ENCODE measurements at places on chromosomes 6 and 20. TPM values are rescaled to one million over a fixed set of nuclear protein-coding genes. Genes with fewer than 3 reads are reported as not detected.

Gene NKX2-4
- total RNA-seq = 5.5 TPM

Gene TUBB2B
- 10.9 TPM for total RNA-seq

Gene CRISP3
- not detected for total RNA-seq

Gene RIPOR2
- 0.53 TPM for total RNA-seq

Gene FAM83D
- 51.1 TPM for total RNA-seq

Gene TAF8
- total RNA-seq = 31.9 TPM

Gene XKR7
- total RNA-seq = not detected

Gene PDE10A
- 66.4 TPM for total RNA-seq

Gene GJA10
- total RNA-seq = not detected

Gene EDEM2
- 25.8 TPM for total RNA-seq

Gene SLC35B3
- 5.0 TPM for total RNA-seq

Gene HLA-DRB1
- total RNA-seq = 68.2 TPM

Gene CARMIL1
- total RNA-seq = 6.4 TPM

Gene HDDC2
- 88.6 TPM for total RNA-seq

Gene TNNC2
- total RNA-seq = 1.7 TPM

Gene PSORS1C1
- 1.1 TPM for total RNA-seq

Gene CCN2
- total RNA-seq = 43.2 TPM

Gene NRN1
- total RNA-seq = 4.0 TPM

Gene ZSCAN9
- 7.4 TPM for total RNA-seq

Gene BPI
- total RNA-seq = not detected

Gene UBE2J1
- 20.6 TPM for total RNA-seq

Gene OR2H1
- not detected for total RNA-seq

Gene GGTLC1
- not detected for total RNA-seq

Gene EEF1A2
- 49.6 TPM for total RNA-seq

Gene GFOD1
- 3.4 TPM for total RNA-seq

Gene SLC22A7
- not detected for total RNA-seq

Gene BIRC7
- 0.08 TPM for total RNA-seq

Gene PRL
- not detected for total RNA-seq

Gene ZFP57
- not detected for total RNA-seq

Gene OXT
- not detected for total RNA-seq

Gene HLA-DMA
- total RNA-seq = 46.9 TPM

Gene OVOL2
- 0.72 TPM for total RNA-seq

Gene GPX5
- total RNA-seq = not detected

Gene PTK6
- 0.24 TPM for total RNA-seq

Gene PDE7B
- 1.6 TPM for total RNA-seq

Gene COL19A1
- 14.0 TPM for total RNA-seq

Gene RIMS4
- total RNA-seq = 0.19 TPM

Gene WFDC10B
- not detected for total RNA-seq

Gene EDN1
- total RNA-seq = 0.38 TPM

Gene FOXO3
- total RNA-seq = 6.8 TPM

Gene CALHM6
- total RNA-seq = 0.82 TPM

Gene ZNF391
- total RNA-seq = 3.7 TPM

Gene ADGRG6
- 12.1 TPM for total RNA-seq

Gene NNAT
- not detected for total RNA-seq

Gene LGSN
- not detected for total RNA-seq

Gene CDSN
- not detected for total RNA-seq

Gene NHLRC1
- 0.40 TPM for total RNA-seq

Gene ACOT13
- total RNA-seq = 6.7 TPM

Gene LHFPL5
- not detected for total RNA-seq

Gene BTN1A1
- not detected for total RNA-seq
